ENCODE measurements at places on chromosomes 11 and 22.

DNA sequence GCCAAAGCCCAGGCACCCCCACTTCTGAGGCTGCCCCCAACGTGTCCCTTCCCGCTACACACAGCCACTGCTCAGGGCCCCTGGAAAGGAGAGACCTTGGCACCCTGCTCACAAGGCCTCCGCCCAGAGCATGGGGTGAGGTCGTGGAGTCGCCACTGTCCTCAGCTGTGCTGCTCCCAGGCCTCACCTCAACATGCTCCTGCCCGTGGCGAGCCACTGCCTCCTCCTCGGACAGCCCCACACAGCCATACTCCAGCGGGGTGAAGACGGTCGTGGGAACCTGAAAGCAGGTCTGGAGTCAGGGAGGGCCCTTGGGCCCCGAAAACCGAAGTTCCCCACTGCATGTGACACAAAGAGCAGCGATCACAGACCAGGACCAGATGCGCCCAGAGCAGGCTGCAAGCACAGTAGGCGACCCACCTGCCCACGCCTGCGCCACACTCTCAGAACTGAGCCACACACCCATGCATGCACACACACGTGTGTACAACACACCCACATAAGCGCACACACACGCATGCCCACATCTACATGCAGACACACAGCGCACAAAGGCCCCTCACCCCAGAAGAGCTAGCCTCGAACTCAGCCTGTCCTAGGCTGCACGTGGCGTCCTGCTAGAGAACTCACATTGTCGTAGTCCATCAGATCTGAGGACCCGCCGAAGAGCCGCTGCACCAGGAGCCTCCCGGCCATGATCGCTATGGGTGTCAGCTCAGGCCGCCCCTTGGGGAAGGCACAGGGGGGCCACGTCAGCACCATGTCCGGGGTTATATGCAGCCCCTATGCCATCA lies 25.5 kb upstream of the GNB1L start:
- no peak for DNase-seq

- peak; percentile 62 for DNase-seq
Measured at GRCh38 chr22:39946503-39947219, 13.5 kb upstream of the TMA7B start.

DNA sequence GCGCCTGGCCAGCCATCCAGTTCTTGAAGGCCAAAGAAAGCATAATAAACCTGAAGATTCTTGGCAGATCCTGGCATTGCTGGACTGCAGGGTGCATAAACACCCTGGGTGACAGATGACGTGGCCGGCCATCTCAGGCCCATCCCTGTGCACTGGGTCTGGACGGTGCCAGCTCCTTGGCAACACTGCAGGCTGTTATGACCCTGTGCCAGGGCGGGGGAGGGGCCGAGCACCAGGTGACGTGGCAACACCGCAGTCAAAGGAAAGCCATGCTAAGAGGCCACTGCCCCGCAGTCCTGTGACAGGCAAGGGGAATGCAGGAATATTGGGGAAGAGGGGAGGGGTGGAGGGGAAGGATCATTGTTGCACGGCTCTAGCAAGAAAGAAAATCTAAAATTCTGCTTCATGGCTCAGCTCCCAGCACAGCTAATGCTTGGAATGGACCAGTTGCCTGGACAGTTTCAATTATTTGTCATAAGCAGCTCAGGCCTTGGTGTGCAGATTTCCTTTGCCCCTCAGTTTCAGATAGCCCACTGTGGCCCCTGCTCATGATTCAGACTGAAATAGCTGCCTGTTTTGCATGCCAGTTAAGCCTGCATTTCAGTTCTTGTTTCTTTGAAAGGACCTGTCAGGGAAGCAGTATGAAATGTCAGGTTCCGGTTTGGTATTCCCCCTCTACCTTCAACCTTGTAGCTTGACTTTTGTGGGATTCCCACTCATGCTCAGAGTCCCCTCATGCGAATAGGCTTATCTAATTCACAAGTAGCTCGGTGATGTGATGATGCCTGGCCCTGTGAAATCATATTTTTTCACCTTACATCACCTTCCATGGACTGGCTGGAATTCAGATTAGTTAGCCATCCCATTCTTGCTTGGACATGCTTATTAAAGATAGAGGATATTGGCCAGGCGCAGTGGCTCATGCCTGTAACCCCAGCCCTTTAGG lies 29.7 kb upstream of the DDX6 start:
- peak; percentile 44 for DNase-seq

DNA sequence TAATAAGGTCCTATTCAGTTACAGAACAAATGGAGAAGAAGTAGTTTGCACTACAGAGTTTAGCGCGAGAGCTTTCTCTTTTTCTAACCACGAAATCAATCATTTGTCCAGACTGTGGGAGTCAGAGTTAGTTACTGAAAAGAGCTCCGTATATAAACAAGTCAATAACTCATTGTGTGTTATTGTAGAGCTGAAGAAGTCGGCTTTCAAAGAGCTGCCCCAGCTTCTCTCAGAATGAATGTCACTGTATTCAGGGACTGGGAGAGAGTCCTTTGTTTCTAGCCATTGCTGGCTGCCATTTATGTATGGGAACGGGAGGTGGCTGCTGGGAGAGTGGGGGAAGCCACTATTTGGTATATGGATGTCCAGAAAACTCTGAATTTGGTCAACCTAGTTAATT lies 227.8 kb downstream of the DCDC1 start:
- DNase-seq = no peak

DNA sequence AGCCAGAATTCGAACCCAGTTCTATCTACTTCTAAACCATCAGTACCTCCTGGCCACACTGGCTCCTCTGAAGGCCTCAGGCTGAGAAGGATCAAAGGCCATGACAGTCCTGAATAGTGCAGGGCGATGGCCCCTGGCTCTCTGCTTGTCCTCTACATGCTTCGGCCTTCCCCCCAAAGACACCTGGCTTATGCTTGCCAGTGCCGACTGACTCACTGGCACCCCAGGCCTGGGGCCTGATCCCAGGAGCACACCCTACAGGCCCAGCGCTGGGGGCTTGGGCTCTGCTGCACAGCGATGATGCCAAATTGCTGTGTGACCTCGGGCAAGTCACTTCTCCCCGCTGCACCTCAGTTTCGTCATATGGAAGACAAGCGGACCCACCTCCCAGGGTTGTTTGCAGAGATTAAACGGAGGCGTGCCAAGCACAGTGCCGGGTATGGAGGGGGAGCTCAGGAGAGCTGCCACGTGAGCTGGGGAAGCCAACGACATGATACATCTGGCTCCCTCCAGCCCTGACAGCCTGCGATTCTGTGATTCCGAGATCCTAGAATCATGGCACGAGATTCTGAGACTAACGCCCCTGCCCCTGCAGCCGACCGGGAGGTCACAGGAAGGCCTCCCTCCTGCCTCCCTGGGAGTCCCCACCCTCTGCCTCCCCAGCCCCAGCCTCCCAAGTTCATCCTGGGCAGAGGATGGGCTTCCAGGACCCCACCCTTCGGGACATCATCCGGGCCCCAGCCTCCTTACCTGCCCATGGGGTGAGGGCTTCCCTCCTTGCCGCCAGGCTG lies 1.0 kb downstream of the SSTR3 start:
- no peak for DNase-seq

DNA sequence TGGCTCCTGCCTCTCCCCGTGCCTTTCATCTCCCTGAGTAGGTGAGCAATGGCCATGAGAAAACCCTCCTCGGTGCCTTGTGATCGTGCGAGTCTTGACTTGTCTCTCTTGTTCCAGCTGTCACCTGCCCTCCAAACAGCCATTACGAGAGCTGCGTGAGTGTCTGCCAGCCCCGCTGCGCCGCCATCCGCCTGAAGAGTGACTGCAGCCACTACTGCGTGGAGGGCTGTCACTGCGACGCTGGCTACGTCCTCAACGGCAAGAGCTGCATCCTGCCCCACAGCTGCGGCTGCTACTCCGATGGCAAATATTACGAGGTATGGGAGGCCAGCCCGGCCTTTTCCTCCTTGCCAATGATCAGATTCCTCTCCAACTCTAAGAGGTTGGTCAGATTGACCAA lies 51.7 kb downstream of the TECTA start:
- DNase-seq = no peak

GRCh38 chr11:75453916-75454655 lies 21.1 kb upstream of the KLHL35 start:
- no peak for DNase-seq

- DNase-seq = no peak
Measured at GRCh38 chr11:134449051-134449450, 37.0 kb upstream of the B3GAT1 start.

- DNase-seq = no peak
Measured at GRCh38 chr11:44753961-44754645, 27.3 kb downstream of the TSPAN18 start.

GRCh38 chr22:31148488-31148887 lies 8.2 kb upstream of the PLA2G3 start:
- no peak for DNase-seq

DNA sequence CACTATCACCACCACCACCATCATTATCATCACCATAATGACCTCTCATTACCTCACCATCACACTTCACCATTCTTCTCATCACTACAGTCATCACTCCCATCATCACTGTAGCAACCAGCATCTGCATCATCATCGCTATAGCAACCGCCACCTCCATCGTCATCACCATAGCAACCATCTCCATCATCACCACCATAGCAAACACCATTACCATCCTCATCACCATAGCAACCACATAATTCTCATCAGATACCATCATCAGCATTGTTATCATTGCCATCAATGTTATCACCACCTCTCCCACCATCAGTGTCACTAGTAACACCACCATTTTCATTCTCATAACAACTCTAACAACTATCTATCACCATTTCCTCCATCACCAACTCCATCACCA lies 23.1 kb upstream of the CD82 start:
- DNase-seq = no peak

- DNase-seq = no peak
Measured at GRCh38 chr11:32497951-32498350, 62.6 kb upstream of the WT1 start.

DNA sequence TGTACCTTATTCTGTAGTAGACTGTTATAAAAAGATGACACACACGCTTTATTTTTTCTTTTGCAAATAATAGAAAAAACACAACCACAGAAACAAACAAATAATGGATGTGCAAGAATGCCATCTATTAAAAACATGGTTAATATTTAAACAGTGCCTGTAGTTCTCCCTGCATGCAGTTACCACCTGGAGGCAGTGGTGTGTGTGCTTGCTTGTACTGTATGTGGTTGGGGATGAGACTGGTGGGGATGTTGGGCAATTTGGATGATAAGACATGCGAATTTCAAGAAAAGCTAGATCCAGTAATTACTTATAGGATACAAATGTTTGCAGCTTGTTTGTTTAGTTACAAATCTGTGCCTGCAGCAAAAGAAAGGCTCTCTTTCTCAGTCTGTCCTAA lies 3.6 kb downstream of the C11orf87 start:
- DNase-seq = no peak

DNA sequence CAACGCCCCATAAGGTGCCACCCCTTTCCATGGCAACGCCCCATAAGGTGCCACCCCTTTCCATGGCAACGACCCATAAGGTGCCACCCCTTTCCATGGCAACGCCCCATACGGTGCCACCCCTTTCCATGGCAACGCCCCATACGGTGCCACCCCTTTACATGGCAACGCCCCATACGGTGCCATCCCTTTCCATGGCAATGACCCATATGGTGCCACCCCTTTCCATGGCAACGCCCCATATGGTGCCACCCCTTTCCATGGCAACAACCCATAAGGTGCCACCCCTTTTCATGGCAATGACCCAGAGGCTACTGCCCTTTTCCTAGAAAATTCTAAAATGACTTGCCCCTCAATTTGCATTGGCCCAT lies 72.1 kb downstream of the BRD1 start:
- no peak for DNase-seq

- peak; percentile 84 for DNase-seq
Measured at GRCh38 chr11:33692013-33692504, 8.6 kb downstream of the C11orf91 start.

Measured in Calu3 (cell line).